Activated T-helper 9 cell treated with anti-CD3 and anti-CD28 coated beads, Interleukin-2, amount 50 U/mL, for 16 hours (primary cell): ENCODE measurements at places on chromosomes 11 and 22.

- peak; percentile 69 for DNase-seq
Measured at GRCh38 chr22:38051900-38052862, 5.0 kb upstream of the PICK1 start.

- no peak for DNase-seq
Measured at GRCh38 chr22:43479301-43479950, 67.6 kb downstream of the MPPED1 start.

DNA sequence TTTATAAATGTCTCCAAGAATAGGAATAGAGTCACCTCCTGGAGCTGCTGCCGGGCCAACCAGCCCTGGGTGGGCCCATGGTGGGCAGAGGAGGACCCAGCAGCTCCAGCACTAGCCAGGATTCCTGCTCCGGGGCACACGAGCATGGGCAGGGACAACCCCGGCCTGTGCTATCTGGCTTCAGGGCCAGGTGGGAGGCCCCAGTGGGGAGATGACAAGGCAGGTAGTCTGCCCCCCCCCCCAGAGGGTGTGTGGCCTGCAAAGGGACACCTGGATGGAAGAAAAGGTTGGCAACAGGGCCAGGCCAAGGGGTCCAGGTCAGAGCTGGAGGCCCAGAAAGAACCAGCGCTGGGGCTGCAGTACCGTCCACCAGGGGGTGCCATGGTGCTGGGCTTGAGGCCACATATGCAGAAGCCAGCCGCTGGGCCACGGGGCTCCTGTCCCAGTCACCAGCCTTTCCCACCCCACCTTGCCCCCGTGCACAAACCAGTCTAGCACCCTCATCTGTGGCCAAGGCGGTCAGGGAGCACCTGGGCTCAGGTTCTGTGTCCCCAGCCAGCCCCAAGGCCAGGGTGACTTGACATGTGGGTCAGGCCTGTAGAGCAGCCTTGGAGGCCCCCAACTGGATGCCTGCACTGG lies 3.4 kb downstream of the TSPAN32 start:
- peak; percentile 75 for DNase-seq

- DNase-seq, result no peak
Measured at GRCh38 chr11:92727123-92727522, 242.3 kb upstream of the MTNR1B start.

DNA sequence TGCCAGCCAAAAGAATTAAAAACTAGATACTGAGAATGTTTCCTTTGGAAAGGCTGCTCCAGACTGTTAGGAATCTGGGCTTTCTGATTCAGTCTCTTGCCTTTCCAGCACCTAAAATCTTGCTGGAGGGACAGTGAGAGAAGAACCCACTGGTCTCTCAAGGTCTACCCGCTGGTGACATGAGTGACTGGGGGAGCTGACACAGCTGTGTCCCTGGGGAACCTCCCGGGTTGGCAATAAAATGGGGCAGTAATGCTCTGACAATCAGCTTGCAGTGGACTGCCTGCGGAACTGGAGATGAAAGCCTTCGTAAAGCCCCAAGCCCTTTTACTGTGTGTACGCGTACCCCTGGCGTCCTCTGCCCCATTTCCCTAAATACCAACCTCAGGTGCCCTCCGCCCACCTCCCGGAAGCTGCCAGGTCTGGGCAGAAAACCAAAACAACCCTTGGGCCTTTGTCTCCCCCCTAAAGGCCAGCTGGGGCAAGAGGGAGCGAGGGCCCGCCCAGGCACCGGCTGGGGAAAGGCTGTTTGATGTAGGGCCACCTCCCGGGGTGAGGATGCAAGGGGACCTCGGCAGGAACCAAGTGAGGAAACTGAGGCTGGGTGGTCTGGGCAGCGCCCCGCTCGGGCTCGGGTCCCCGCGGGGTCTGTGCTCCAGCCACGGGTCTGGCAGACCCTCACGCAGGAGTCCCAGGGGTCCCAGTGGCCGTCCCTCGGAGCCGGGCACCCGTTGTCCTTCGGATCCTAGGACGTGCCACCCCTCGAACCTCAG lies 741 bp downstream of the CARS1 start:
- peak; percentile 27 for DNase-seq

DNA sequence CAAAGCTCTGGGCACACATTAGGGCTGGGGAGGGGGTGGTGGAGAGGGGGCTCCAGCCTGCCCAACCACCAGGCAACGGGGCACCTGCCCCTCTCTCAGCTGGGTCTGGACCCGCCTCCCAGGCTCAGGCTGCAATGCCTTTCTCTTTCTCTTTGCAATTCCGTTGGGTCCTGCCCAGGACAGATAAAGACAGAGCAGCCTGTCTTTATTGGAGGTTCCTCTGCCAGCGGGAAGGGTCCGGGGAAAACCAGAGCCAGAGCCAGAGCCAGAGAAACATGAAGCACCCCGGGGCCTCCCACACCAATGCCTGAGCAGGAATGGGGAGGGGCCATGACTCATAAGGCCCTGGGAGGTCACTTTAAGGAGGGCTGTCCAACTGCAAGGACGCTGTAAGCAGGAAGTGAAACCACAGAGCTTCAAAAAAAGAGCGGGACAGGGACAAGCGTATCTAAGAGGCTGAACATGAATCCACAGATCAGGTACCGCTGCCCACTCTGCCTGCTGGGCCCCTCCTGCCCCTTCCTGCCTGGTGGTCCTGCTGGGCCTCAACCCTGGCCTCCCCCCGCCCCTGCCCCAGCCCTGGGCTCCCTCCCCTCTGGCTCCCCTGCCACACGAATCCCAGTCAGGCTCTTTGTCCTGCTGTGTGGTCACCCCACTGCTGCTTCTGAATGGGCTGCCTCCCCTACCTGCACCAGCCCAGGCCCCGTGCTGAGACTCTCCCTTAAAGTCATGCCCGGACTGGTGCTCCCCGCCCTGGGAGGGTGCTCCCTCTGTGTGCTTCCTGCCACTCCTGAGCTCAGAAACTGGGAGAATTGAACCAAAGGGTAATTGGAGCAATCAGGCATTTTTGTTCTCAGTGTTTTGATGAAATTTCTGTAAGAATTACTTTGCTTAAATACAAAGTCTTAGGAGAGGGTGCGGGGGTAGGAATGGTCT lies at the start of gene APOBEC3B:
Gene APOBEC3B, plus strand, starts transcription at position 356 of the 936 bp plus-strand sequence. Its CDS starts 107 bp downstream, at position 463.
- DNase-seq, result peak; percentile 56

DNA sequence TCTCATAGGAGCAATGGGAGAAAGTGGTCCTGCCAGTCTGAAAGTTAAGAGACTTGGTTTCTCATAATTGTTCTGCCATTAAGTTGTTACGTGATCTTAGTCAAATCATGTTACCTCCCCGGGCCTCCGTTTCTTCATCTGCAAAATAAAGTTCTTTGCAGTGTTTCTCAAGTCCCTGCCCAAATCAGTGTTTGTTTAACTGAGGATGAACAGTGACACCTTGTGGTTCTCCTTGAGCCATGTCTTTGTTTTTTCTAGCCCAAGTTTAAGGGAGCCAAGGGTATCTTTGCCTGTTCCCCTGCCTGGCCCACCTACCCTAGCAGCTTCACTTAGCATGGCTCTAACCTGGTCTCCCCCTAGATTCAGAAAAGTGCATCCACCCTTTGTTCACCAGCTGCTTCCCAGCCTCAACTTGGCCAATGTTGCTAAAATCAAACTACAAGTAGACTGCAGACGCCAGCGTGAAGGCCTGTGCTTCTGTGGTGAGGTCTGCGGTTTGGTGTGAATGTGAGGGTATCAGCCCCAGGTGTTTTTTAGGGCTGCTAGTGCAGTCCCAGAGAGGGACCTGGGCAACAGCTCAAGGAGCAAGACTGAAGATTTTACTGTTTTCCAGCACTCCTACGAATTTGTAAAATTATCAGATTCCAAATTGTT lies 35.5 kb downstream of the FZD4 start:
- no peak for DNase-seq

- no peak for DNase-seq
Measured at GRCh38 chr22:43811777-43812148, 342 bp downstream of the EFCAB6 start.

GRCh38 chr11:123231256-123231655 lies 36.2 kb upstream of the CLMP start:
- no peak for DNase-seq

DNA sequence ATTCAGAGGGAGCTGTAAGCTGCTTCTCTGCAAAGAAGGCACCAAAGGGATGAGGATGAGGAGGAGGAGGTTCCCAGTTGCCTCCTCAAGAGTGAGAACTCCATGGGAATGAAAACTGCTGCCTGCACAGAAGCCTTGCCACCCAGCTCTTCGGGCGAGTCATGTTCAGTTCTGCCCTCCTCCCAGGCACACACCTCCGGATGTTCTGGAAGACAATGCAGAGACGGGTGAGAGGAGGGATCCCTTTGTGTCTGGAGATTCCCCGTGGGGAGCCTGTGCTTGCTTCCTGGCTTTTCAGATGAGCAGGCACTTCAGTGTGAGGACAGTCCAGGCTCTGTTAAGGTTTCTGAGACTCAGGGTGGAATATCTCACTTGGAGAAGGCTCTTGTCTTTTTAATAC lies 295.6 kb downstream of the DDX10 start:
- DNase-seq, result no peak

DNA sequence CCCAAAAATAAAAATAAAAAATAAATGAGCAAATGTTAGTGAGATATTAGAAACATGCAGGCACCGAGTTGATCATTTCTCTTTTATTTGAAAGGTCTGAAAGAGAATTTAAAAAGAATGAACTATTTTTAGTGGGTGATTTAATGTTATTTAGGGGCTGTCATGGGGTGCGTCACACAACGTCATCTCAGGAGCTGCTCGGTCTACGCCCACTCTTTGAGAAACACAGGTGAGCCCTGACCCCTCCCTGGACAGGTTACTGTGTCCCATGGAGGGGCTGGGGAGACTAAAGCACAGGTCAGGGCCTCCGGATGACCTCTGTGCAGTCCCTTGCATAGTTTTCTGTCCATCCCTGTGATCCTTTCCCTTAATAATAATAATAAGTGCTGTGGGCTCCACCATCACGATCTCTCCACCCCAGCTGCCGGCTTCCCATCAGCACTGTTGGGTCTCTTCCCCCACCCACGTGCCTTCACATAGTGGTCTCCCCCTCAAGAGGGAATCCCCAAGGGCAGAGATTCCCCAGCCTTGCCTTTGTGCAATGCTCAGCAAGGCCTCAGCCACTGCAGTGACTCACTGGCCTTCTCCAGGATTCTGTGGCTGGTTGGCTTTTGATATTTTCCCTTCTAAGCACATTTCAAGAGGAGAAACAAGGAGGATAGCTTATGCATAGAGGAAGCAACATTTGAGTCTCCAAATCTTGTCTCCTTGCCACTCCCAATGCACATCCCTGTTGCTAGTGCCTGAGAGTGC lies 159.9 kb downstream of the TTC17 start:
- no peak for DNase-seq

DNA sequence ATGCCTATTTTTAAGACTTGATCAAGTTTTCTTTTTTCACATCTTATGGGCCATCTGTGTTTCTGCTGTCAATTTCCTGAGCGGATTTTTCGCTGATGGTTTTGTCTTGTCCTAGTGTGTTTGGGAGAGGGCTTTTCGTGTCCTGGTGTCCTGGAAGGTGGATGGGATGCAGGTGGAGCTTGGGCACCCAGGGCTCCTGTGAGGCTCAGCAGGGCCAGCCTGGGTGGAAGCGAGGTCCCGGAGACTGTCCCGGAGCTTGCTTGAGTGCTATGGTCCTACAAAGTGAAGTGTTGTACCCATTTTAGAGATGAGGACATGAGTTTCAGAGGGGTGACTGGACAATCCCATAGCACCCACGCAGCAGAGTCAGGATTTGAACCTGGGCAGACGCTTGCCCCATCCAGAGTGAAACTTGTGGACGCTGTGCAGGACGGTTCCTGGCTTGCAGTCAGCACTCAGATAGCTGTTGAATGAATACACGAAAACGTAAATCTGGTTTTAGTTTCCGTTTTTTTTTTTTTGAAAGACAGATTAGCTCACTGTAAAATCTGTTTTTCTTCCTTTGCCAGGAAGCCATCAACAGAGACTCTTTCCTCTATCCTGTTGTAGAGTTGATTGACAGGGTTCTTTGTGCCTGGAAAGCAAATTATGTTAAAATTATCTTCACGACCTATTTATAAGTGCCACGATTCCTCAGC lies 64.1 kb downstream of the TBC1D22A start:
- DNase-seq, result no peak

- no peak for DNase-seq
Measured at GRCh38 chr11:113829751-113830150, 45.6 kb downstream of the USP28 start.

- DNase-seq, result no peak
Measured at GRCh38 chr22:35523167-35523947, 17.3 kb upstream of the RASD2 start.

GRCh38 chr22:49715450-49715849 lies 112.2 kb downstream of the BRD1 start:
- no peak for DNase-seq

- no peak for DNase-seq
Measured at GRCh38 chr11:108431370-108431769, 36.0 kb downstream of the C11orf65 start.

- DNase-seq, result no peak
Measured at GRCh38 chr11:44408711-44409470, 99.0 kb upstream of the ALX4 start.
